Left hindlimb (tissue), 1 donor: ENCODE measurements at places on chromosomes 6 and 20.

DNA sequence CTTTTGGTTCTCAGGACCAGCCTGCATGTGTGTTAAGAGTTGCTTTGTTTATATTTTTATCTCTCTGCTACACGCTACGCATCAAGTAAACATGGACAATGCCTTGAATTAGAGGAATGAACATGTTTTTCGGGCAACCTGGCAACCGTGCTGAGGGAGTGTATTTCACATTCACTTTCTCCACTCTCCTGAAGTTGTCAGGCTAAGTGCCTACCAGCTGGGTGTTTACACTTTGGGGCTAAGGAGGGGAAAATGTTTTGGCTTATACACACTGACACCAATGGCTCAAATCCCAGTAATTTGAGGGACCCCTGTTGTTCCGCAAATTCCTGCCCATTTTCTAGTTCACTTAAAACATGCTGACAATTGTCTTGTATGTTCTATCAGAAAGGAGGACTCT lies 141.5 kb upstream of the PDE7B start:
- DNase-seq = no peak

DNA sequence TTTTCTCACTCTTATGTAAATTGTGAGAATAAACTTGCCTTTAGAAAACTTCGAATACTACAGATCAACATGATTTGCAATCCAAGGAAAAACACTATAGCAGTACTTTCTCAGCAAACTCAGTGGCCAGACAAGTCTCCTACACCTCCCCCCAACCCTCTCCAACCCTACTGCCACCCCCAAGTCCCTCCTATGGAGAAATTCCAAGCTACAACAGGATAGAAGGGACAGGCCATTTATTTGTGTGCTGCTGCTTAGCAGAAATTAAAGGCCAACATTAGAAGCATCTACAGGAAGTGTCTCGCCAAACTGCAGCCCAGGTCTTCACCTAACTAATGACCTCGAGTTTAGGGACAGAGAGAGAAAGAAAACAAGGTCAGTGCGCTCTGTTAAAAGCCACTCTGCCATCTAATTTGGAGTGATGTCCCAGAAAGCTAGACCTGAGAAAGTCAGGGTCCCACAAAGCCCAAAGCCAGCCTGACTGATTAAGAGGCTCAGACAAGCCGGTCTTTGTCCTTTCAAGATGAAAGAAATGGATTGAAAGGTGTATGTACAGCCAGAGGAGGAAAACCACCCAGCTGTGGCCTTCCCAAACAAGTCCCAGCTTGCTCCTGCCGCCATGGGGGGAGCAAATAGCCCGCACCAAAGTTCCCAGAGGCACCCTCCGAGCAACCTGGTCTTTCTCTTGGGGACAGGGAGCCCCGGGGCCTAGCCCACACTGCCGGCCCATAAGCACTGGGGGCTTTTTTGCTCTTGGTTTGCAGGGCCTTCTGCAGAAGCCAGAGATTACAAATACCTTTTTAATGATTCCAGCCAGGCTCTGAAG lies 3.4 kb downstream of the BMP7 start:
- DNase-seq = no peak

DNA sequence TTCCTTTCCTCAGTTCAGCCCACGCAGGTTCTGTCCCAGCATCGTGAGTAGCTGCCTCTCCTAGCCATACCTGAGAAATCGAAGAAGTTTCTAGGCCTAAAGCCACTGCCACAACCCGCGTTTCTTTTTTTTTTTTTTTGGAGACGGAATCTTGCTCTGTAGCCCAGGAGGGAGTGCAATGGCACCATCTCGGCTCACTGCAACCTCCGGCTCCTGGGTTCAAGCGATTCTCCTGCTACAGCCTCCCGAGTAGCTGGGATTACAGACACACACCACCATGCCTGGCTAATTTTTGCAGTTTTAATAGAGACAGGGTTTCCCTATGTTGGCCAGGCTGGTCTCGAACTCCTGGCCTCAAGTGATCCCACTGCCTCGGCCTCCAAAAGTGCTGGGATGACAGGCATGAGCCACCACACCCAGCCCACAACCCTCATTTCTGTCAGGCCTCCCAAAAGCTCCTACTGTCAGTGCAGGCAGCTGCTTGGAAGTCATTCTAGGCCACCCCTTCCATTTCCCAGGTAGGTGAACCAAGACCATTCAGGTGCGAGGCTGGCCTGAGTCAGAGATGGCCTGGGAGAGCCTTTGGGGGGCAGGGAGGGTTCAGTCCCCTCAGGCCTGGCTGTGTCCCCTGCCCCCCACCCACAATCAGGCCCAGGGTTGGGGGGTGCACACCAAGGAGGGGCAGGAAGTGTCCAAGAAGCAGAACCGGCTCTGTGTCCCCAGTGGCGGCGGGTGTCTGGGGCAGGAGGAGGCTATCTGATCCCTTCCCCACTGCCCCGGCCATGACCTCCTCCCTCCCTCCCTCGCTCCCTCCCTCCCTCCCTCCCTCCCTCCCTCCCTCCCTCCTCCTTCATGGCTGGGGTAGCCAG lies 47.2 kb downstream of the NOL4L start:
- DNase-seq = no peak

DNA sequence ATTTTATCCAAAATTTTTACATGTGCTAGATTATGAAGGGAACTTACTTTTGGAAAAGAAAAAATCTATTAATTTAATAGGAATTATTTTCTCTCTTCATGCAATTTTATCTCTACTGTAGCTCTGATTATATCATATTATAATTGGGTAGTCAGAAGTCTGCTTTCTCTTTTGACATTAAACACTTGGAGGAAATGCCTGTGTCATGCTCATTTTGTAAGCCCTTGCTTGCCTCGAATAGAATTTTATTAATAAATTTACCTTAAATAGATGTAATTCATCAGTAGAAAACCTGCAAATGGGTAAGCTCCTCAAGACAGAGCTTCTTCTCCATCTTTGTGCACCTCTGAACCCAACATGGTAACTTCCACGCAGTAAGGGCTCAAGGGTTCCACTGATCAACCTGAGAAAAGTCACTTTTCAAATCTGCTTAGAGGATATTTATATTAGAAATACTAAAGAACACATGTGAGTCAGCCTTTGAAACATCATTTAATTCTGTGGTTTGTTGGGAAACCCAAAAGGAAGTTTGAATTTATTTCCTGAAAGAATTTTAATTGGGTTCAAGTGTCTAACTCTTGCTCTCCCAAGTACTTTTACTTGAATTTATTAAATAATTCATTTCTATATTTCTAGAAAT lies 266.0 kb downstream of the ALDH8A1 start:
- DNase-seq = no peak

- DNase-seq = no peak
Measured at GRCh38 chr6:161493576-161494118, 219.8 kb upstream of the AGPAT4 start.

DNA sequence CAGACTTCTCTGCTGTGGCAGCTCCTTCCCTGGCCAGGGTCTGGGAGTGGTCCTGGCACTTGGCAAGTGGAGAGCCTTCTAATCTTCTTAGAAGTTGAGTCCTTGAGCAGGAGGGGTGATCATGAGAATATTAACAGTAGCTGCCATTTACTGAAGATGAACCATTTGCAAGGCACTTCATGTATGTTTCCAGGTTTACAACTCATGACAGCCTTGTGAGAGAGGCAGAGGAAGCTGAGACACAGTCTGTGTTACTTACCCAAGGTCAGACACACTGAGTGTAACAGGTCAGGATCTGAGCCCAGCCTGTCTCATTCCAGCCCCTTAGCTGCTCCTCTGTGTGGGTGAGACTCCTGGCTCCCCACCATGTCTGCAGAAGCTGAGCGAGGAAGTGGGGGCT lies 45.5 kb upstream of the SRF start:
- no peak for DNase-seq
